ENCODE measurements at places on chromosomes 16 and 17.

DNA sequence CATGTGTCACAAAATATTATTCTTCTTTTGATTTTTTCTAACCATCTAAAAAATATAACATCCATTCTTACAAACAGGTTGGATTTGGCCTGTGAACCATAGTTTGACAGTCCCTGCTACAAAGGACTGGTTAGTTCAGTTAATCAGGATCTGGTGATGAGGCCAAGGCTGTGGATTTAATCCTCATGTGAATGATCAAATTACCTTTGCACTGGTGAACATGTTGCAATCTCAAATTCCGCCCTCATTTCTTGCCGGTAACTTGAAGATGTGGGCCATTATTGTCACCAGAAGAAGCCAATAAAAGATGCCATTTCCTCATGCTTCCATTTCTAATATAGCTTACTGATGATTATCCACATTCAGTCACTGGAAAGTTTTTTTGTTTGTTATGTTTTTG, 35.3 kb upstream of the YPEL2 start:
- no peak for DNase-seq

- no peak for DNase-seq
Observed at GRCh38 chr16:23395732-23396131, 57.3 kb downstream of the COG7 start.

GRCh38 chr17:50872710-50873424, 6.7 kb upstream of the TOB1 start:
- DNase-seq: no peak

DNA sequence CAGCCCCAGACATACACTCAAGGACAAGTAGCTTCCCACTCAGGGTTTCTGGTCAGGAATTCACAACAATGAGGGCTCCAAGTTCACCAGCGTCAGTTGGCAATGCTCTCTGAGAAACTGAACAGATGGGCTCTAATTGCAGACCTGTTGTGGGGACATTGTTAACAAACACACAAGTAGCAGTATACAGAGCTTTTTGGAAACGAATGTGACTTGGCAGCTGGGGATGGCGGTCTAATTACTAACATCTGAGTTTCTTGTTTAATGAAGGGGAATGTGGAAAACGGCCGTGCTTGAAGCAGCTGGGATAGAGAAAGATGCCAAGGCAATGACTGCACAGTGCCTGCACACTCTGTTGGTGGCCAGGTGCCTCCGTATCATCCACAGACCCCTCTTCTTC, 316.1 kb upstream of the IRX3 start:
- DNase-seq: no peak

- no peak for DNase-seq
Observed at GRCh38 chr16:31143011-31143693, 6.7 kb downstream of the PRSS36 start.

GRCh38 chr16:29927070-29927905, 1.3 kb upstream of the KCTD13 start:
- no peak for DNase-seq

Data from fibroblast of skin of left quadriceps (primary cell).